ENCODE measurements at places on chromosomes 13 and 19.

GRCh38 chr19:56360841-56361240, 32.5 kb downstream of the ZNF582 start:
- no peak for DNase-seq

DNA sequence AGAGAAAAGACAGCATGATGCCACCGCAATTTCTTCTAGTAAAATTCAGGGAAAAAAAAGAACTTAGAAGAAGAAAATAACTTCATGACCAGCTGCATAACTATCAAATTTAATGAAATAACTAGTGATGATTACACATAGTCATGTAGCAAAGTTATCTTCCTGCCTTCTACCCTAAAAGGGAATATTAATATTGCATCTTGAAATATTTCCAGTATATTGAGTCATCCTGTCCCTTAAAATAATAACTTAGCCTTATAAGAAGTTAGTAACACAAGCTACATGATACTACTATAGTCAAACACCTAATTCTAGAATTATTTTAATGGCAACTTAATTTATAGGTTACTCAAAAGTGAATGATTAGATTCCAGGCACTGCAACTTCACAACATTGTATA, 289.2 kb downstream of the KLF12 start:
- no peak for DNase-seq

GRCh38 chr13:40026741-40027140, 371.3 kb downstream of the COG6 start:
- no peak for DNase-seq

DNA sequence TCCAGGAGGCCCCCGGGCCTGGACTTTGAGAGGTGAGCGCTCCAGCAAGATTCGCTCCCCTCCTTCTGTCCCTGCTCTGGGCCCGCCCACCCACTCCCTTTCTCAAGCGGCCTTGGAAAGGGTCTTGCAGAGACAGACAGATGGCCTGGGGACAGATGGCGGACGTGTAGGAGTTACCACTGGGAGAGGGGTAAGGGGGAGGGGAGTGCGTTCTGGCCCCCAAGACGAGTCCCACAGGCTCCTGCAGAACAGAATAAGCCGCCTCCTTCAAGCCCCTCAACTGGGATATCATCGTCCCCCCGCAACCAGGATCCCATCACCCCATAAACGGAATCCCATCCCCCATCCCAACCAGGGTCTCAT, 3.6 kb upstream of the TNFAIP8L1 start:
- no peak for DNase-seq

GRCh38 chr13:50613356-50613831, 230.1 kb downstream of the DLEU7 start:
- DNase-seq = no peak

GRCh38 chr13:49303533-49304252, 56.0 kb downstream of the CDADC1 start:
- DNase-seq = no peak

DNA sequence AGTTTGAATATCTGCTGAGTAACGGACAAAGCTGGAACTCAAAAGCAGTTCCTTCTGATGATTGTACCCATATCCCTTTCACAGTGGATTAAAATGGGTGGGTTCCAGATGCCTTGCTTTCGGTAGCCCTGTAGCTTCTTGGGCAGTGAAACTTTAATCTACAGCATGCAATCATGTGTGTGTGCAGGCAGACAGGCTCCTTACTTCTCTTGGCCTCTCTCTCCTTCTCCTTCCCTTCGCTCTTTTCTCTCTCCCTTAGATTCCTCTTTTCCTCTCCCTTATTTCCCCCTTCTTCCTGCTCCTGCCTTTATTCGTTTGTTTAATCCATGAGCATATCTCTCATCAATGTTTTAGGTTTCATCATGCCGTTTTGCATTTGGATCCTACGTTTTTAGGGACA, 8.1 kb downstream of the DGKH start:
- no peak for DNase-seq

DNA sequence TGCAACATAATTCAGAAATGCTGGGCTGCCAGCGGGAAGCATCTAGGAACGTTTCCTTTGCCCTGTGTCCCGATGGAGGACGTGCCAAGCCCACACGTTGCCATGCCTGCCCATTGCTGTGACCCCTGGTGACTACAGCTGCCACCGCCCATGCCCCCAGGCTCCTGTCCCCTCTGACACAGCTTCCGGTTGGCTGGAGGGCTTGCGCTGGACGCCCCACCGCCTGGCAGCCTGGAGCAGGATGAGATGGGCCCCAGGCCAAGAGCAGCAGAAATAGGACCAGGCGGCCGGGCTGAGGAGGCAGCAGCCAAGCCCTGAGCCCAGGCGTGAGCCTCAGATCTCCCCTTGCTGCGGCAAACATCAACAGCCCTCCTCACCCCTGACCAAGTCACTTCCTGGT, 125.9 kb downstream of the COL4A2 start:
- DNase-seq = no peak

GRCh38 chr19:15181394-15181793, 19.4 kb downstream of the NOTCH3 start:
- DNase-seq = peak; percentile 82

All from NCI-H1105 (cell line).